Fibroblast of skin of back (primary cell): ENCODE measurements at places on chromosomes 1 and 21.
A peak's percentile ranks its signal among the peaks of the same experiment; 100 is the strongest.

- no peak for DNase-seq
Measured at GRCh38 chr1:44225761-44226160, 12.5 kb downstream of the DMAP1 start.

DNA sequence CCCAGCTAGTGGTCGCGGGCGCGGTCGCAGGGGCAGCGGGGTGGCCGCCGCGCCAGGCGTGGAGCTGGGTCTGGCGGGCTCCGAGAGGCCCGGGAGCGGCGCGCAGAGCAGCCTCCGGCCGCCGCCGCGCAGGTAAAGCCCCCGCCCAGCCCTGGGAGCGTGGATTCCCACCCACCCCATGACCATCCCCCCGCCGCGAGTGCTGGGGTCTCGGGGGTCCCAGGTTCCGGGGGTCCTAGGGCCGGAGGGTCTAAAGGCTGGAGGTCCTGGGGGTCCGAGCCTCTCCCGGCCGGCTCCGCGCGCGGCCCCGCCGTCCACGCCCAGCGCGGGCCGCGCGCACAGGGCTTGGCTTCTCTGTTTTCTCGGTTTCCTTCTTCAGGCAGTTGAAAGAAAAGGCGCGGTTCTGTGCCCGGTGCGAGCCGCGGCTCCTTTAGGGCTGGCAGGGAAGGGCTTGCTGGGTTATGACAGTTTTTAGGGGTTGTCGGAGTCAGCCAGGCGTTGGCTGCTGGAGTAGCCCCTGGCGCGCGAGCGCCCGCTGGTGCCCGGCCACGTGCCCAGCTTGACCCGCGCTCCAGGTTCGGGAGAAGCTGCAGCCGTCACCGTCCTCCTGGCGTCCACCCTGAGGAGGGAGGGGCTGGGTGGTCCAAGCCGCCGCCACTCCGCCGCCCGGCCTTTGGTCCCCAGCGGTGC is 359 bp downstream of the LRRC3 start:
- peak; percentile 29 for DNase-seq

DNA sequence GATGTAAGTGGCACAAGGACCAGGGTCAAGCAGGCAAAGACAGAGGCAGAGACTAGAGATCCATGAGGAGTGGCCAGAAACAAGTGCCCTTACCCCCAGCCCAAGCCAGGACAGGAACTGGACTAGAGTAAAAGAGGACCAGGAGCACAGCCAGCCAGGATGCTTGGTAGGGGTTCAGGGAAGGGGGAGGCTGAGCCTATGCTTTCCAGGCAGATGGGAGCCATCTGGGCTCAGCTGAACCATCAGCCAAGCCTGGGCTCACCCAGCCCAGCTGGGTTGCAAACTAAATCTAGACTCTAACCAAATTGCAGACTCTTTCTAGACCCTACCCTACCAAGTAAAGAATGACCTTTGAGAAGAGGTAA is 15.2 kb downstream of the PDZK1IP1 start:
- no peak for DNase-seq

DNA sequence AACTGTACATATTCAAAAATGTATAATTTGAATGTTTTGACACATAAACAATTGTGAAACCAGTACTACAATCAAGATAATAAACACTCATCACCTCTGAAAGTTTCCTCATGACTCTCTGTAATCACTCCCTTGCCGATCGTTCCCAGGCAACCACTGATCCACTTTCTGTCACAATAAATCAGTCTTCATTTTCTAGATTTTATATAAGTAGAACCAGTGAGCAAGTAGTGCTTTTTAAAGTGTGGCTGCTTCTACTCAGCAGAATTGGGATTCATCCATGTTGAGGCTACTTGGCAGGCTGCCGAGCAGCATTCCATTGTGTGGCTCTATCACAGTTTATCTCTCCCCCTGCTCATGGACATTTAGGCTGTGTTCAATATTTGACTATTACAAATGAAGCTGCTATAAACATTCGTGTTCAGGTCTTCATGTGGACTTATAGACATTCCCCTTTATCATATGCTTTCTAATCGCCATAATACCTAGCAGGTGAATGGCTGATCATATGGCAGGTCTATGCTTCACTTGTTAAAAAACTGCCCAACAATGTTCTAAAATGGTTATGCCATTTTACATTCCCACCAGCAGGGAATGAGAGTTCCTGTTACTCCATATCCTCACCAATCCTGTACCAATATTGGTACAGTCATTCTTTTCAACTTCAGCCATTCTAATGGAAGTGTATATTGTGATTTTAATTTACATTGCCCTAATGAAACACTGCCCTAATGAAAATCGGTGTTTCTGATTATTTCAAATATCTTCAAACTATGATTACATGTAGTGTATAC is 20.5 kb downstream of the TEX38 start:
- DNase-seq, result peak; percentile 39

- peak; percentile 11 for DNase-seq
Measured at GRCh38 chr1:153805886-153806719, 30.9 kb downstream of the SLC27A3 start.

- DNase-seq, result no peak
Measured at GRCh38 chr1:198620951-198621824, 17.7 kb upstream of the PTPRC start.

DNA sequence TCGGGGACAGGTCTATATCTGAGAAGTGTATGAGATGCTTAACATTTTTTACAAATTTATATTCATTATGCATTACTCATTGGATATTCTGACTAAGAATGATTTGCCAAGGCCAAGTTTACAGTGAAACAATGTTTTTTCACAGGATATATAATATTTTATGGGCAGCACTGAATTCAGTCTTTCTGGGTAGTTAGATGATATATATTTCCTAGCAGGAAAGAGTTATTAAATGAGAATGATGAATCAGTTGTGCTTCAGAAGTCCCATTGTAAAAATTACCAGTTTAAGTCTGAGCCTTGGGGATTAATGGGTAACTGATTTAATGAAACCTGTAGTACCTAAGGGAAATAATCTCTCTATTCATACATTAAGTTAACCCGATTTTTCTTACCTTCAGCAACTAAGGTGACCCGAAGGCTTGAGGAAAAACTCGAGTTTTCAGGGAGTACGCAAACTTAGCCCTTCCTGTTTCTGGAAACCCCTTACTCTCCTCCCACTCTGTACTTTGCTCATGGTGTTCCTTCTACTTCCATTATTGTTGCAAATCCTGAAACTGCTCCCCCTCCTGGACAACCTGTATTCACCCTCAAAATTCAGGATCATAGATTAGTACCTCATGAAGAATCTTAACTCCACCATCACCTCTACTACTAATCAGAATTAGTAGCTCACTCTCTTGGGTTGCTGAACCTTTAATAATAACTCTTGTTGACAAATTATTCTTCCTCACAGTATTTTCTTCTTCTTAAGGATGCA is 135.1 kb downstream of the AK5 start:
- peak; percentile 49 for DNase-seq

DNA sequence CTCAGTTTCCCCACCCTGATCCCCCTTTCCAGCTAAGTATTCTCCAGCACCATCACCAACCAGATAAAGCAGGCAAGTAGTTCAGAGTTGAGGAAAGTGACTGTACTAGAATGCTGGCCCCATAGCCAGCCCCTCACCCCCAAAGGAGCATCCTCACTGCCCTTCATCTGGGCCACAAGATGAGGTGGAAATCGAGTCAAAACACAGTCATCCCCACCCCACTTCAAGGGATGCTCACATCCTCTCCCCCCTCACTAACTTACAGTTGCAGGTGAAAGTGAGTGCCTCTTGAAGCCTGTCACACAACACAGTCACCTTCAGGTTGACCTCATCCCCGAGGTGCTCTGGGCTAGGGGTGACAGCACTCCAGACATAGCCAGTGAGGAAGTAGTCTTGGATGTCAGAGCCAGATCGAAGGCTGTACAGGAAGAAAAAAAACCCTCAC is 30.4 kb downstream of the PIK3C2B start:
- DNase-seq, result no peak

DNA sequence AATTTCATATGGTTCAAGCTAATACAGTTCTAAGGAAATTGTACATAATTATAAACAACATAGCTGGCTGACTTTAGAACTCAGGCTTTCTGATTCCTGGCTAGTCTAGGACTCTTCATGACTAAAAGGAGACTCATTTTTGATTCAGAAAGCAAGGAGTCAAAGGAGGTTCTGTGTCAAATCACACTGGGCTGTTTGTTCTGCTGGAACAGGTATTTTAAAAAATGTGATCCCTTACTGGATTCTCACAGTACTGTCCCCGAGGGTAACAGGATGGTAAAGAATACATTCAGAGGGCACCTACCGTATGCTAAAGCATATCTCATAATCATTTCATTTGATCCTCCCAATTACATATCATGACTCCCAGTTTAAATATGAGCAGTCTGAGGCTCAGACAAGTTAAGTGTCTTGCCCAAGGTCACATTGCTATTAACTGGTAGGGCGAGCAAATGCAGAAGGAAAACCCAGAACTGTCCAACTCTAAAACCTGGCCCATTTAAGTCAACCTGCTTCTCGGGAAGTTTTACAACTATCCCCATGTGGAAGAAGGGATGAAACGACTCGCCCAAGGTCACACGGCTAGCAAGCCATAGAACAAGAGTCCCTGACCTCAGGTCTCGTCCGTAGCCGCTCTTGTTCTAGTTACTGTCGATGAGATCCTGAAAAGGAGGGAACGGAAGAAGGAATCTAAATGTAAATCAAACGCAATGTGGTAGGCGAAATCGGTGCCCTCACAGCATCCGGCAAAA is 675 bp downstream of the MYSM1 start:
- DNase-seq, result peak; percentile 13

DNA sequence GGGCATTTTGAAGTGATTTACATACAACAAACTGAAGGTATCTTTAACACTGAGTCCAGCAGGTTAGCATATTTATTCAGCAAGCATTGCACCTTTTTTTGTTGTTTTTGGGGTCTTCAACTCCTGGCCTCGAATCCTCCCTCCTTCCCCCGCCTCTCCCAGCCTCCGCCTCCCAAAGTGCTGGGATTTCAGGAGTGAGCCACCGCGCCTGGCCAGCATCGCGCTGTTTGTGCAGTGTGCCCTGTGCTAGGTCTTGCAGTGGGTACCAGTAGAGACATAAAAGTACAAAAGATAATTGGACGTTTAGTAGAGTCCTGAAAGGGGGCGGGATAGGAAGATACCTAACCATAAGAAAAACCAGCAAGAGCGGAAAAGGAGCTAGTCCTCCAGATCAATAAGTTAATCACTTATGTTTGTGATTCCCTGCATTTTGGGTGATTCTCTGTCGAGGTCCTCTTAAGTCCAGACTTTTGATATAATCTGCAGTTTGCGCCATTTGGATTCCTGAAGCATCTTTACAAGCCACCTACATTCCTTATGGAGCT is 111.8 kb downstream of the OSBPL9 start:
- DNase-seq, result no peak

- DNase-seq, result peak; percentile 42
Measured at GRCh38 chr1:21706151-21706835, 37.1 kb upstream of the RAP1GAP start.

DNA sequence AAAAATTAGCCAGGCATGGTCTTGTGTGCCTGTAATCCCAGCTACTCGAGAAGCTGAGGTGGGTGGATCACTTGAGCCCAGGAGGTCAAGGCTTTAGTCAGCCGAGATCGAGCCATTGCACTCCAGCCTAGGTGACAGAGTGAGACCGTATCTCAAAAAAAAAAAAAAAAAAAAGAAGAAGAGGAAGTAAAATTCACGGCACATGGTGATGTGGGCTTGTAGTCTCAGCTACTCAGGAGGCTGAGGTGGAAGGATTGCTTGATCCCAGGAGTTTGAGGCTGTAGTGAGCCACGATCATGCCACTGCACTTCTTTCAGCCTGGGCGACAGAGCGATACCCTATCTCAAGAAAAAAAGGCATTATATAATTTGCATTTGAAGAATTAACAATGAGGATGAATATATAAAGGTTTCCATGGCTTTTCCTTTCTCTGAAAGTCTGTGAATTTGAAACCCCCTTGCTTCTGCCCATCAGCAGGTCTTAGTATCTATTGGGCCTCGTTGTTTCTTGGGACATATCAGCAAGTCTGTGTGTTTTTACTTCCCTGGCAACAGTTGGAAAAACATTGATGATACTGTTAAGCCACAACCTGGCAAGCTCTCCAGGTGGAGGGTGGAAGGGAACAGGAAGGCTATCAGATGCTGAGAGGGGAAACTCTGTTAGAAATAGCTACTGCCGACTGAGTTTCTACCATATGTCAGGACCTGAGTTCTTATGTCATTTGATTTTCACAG is 4.6 kb upstream of the PLA2G2D start:
- no peak for DNase-seq

- no peak for DNase-seq
Measured at GRCh38 chr1:5458248-5458647, 534.0 kb downstream of the NPHP4 start.

DNA sequence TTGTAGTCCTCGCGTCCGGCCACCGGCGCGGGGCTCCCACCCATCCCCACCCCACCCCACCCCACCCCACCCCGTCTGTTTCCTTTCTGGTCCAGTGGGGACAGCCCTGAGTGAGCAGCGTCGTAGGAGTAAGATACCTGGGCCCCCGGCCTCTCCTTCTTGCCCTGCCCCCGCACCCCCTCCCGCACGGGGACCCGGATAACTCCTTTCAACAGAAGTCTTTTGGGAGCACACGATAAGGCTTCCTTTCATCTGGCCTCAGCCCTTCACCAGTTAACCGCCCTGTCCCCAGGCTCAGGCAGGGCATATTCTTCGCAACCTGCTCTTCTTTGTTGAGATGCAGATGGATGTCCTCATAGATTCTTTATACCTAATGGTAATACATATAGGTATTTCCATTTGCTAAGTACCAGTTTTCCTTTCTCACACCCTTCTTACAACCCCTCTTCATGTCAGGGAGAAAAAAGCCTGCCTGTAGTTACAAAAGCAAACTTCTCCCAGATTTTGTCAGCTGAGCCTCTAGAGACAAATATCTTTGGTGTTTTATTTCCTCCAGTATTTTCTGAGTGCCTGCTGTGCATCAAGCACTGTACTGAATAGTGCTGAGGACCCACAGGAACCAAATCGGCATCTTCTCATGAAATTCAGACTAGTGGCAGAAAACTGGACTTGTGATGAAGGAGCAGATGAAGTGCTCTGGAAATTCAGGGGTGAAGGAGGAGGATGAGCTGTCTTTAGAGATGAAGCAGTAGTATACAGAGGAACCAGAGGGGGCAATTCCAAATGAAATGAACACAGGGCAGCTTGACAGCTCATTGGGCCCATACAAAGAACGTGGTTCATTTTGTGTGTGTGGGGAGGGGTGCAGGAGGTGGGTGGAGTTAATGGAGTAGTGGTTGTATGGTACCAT is 33.6 kb downstream of the SLC2A1 start:
- DNase-seq, result no peak

DNA sequence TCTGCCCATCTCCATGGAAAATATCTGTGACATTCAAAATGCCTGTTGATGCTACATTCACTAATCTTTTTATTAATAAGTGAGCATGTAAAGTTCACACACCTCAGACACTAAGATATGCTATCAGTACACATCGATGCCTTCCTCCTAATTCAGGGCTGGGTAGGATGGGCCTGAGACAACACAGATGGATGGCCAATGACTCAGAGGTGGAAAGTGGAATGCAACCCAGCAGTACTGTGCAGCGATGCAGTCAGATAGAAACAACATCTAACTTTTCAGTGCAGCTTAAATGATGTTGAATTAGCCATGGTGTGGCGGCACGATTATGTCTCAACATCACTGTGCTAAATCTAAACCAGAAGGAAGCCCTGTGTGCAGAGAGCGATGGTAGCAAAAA is 161.6 kb upstream of the KCNJ15 start:
- peak; percentile 32 for DNase-seq

- no peak for DNase-seq
Measured at GRCh38 chr1:215202868-215203267, 120.3 kb downstream of the KCNK2 start.

GRCh38 chr1:31831397-31832378 is 15.9 kb upstream of the SPOCD1 start:
- peak; percentile 14 for DNase-seq

- no peak for DNase-seq
Measured at GRCh38 chr21:43311301-43311817, 115.6 kb downstream of the SIK1 start.
